ACHN (cell line): ENCODE measurements at places on chromosomes 2 and 18.
A peak's percentile ranks its signal among the peaks of the same experiment; 100 is the strongest.

DNA sequence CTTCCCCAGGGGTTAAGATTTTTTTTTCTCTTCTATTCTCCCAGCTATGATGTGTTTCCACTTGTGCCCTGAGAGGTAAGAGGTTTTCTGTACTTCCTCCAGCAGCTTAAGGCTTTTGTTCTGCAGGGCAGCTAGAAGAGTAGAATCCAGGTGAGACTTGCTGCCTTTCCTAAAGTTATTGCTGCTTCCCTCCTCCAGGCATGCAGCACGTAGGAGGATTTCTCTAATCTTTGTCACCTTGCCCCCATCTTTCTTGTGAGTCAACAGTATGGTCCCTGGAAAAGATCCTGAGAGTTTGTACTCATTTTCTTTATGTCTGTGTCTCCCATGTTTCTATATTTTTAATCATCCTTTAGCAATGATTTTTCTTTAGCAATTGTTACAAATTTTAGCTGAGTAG lies 462.2 kb downstream of the SETBP1 start:
- no peak for DNase-seq

- peak; percentile 83 for DNase-seq
Measured at GRCh38 chr2:227655454-227655853, 11.2 kb upstream of the SCYGR5 start.

DNA sequence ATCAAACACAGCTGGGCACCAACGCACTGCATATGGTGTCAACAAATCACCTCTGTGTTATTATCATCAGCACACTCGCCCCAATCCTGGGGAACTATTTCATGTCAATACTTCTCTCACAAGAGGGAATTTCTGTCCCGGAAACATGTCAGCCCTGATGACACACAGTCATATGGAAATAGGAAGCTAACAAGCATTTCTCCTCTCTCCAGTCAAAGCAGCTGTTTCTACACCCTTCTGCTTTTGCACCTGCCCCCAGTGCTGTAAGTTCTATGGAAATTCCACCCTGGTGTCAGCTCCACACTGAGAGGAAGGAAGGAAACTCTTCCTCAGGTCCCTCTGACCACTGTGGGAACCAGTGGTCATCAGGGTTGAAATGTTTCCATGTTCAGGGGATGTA lies 447.6 kb upstream of the ID2 start:
- DNase-seq, result no peak

- DNase-seq, result peak; percentile 11
Measured at GRCh38 chr2:54360055-54360792, 95.9 kb upstream of the SPTBN1 start.

DNA sequence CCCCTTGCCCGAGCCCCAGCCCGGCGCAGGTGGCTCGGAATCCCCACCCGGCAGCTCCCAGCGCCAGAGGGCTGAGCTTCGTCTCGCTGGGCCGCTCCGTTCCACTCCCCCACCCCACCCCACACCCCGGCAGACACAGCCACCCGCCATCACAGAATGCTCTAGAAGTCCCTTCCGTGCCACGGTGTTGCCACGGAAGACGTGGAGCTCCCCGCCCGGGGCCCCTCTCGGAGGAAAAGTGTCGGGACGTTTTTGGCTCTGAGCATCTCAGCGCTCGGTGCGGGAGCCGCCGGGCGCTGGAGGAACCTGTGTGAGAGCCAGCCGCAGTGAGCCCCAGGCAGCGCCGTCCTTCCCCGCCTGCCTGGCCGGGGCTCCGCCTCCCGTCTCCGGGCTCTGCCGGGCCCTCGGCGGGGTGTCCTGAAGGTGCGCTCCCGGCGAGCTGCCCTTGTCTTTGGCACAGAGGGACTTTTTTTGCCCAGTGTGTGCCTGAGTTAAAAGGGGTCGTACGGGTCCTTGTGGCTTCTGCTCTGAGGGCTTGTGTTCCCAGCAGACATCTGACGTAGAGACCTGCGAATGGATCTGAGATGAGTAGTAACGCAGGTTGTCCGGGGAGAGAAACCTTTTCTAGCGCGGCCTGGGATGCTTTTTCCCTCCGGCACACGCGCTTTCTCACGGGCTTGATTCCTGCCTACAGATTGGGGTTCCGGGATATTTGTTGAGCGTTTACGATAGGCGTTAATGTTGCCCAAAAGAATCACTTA lies 1.8 kb downstream of the ZCCHC2 start:
- DNase-seq, result peak; percentile 48

- no peak for DNase-seq
Measured at GRCh38 chr2:10360850-10361588, 58.3 kb downstream of the HPCAL1 start.

DNA sequence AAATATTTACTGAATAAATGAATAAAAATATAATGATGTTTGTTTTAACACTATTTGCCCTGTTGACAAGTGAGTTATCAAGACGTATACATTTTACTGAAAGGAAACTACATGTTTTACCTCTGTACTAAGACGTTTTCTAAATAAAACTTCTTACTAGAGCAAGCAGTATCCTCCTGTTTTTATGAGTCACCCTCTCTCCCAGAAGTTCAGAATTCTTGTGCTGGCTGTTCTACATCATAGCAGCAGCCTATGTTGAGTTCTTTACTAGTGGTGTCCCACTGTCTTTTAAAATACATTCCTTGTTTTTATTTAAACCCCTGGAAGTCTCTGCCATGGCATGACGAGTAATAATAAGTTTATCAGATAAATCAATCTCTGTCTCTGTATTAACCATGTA lies 297.4 kb downstream of the CALCRL start:
- DNase-seq, result peak; percentile 15

DNA sequence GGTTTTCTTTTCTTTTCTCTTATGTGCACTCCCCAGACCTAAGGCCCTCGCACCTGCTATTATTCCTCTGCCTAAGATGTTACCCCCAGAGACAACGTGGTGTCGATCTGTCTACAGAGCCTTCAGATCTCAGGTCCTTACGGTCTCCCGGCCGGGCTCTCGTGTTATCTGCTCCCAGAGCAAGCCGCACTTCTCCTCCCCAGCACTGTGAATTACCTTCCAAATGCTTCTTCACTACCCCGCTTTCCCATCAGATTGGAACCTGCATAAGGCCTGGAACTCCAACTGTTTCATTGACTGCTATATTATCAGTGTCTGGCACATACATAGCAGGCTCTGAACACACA lies 71.2 kb upstream of the ODC1 start:
- DNase-seq, result no peak

DNA sequence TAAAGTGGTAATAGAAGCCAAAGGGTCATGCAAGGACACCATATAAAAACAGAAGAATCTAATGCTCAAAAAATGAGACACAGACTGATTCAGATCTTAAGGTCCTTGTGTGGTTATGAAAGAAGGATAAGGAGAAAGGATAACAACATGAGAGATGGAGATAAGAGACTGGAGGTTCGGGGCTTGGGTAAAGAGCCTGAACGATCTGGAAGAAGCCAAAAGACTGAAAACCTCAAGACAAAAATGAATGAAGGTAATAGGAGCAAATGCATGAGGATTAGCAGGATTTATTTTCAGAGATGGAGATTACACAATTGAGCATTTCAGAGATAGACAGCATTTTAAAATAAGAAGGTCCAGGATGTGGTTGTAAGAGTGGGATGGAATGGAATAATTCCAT lies 26.1 kb downstream of the STK17B start:
- DNase-seq, result no peak
